ENCODE measurements at places on chromosomes 3 and 15.
A peak's percentile ranks its signal among the peaks of the same experiment; 100 is the strongest.

- DNase-seq, result no peak
- H3K36me3 ChIP-seq, result no peaks in the 10 kb centered on the region
- H3K27me3 ChIP-seq, result no peaks in the 10 kb centered on the region
Measured at GRCh38 chr15:49809894-49810609, 189.2 kb downstream of the DTWD1 start.

- no peaks in the 10 kb centered on the region for H3K27me3 ChIP-seq
- no peak for DNase-seq
- H3K27ac ChIP-seq, result peak overlapping the region; percentile 66
- H3K36me3 ChIP-seq, result no peaks in the 10 kb centered on the region
- H3K4me1 ChIP-seq, result peaks cover 6% of the 10 kb centered on the region
Measured at GRCh38 chr3:182793663-182794454, 555 bp downstream of the ATP11B start.

- H3K36me3 ChIP-seq, result no peaks in the 10 kb centered on the region
- no peaks in the 10 kb centered on the region for H3K4me1 ChIP-seq
- no peaks in the 10 kb centered on the region for H3K27me3 ChIP-seq
- no peak for DNase-seq
- H3K27ac ChIP-seq, result no peak overlapping the region
Measured at GRCh38 chr3:148735597-148735996, 37.9 kb downstream of the AGTR1 start.

- H3K36me3 ChIP-seq, result peaks cover 26% of the 10 kb centered on the region
- peaks cover 10% of the 10 kb centered on the region for H3K4me1 ChIP-seq
- H3K27me3 ChIP-seq, result no peaks in the 10 kb centered on the region
- H3K4me3 ChIP-seq, result no peak overlapping the region
- DNase-seq, result no peak
- no peak overlapping the region for H3K27ac ChIP-seq
Measured at GRCh38 chr15:74656935-74657535, 38.8 kb downstream of the EDC3 start.

- DNase-seq, result no peak
- no peak overlapping the region for H3K27ac ChIP-seq
- H3K4me1 ChIP-seq, result peaks cover 12% of the 10 kb centered on the region
- H3K36me3 ChIP-seq, result no peaks in the 10 kb centered on the region
Measured at GRCh38 chr15:92848852-92849598, 51.1 kb upstream of the CHD2 start.

DNA sequence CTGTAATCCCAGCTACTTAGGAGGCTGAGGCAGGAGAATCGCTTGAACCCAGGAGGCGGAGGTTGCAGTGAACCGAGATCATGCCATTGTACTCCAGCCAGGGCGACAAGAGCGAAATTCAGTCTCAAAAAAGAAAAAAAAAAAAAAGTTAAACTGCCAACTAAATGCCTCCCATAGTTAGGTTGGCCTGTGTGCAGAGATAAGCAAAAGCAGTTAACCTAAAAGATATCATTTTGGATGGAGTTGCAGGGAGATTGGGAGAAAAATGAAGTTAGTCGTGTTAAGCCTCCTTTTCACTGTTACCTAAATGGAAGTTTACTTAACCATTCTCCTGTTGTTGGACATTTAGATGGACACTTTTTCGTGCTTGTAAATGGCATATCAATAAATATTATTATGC is 11.4 kb upstream of the FETUB start:
- no peaks in the 10 kb centered on the region for H3K4me1 ChIP-seq
- no peak for DNase-seq
- no peak overlapping the region for H3K27ac ChIP-seq
- no peak overlapping the region for H3K4me3 ChIP-seq

GRCh38 chr3:156400062-156400461 is 154.9 kb downstream of the SSR3 start:
- no peaks in the 10 kb centered on the region for H3K27me3 ChIP-seq
- no peaks in the 10 kb centered on the region for H3K36me3 ChIP-seq
- no peak overlapping the region for H3K4me3 ChIP-seq
- H3K4me1 ChIP-seq, result no peaks in the 10 kb centered on the region

DNA sequence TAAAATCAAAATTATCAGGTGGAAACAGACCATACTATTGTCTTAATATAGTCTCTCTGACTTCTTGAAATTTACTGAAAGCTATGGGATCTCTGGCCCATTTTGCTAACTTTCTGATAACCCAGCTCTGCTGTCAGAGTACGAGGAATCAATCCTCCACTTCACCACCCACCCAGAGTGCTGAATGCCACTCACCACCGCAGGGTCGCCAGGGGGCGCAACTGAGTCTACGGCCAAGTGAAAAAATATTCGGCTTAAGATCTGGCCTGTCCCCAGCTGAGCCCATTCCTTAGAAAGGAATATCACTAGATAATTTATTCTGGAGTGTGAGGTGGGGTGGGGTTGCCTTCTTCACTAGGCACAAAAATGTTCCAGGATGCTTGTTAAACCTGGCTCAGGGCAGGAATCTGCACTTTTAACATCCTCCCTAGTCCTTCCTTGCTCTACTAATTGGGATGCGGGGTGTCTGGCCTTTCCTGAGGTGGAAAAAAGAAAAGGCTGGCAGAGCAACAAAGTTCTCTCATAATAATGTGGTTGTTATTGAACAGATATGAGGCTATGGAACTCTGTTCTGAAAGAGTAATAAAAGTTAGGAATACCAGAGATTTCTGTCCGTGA is 520.6 kb downstream of the MFSD1 start:
- no peaks in the 10 kb centered on the region for H3K27me3 ChIP-seq
- no peak overlapping the region for H3K4me3 ChIP-seq
- H3K27ac ChIP-seq, result no peak overlapping the region
- no peak for DNase-seq
- H3K4me1 ChIP-seq, result no peaks in the 10 kb centered on the region

- no peak for DNase-seq
- no peaks in the 10 kb centered on the region for H3K27me3 ChIP-seq
- H3K4me1 ChIP-seq, result peaks cover 14% of the 10 kb centered on the region
- H3K36me3 ChIP-seq, result peaks cover 39% of the 10 kb centered on the region
- H3K4me3 ChIP-seq, result peak overlapping the region; percentile 85
- H3K27ac ChIP-seq, result peak overlapping the region; percentile 56
Measured at GRCh38 chr15:83012076-83012426, 612 bp upstream of the C15orf40 start.

- no peaks in the 10 kb centered on the region for H3K36me3 ChIP-seq
- no peak for DNase-seq
- H3K4me3 ChIP-seq, result no peak overlapping the region
- H3K27me3 ChIP-seq, result no peaks in the 10 kb centered on the region
- no peaks in the 10 kb centered on the region for H3K4me1 ChIP-seq
Measured at GRCh38 chr3:170055209-170055608, 17.4 kb downstream of the GPR160 start.

All from RWPE2 (cell line).